ENCODE measurements at places on chromosomes 7 and 10. TPM values are rescaled to one million over a fixed set of nuclear protein-coding genes. Genes with fewer than 3 reads are reported as not detected.

The ELFN1 gene
- 1.7 TPM for total RNA-seq

The WNT8B gene
- 0.99 TPM for total RNA-seq

The FAM20C gene
- 33.8 TPM for total RNA-seq

The UCMA gene
- total RNA-seq = not detected

DNA sequence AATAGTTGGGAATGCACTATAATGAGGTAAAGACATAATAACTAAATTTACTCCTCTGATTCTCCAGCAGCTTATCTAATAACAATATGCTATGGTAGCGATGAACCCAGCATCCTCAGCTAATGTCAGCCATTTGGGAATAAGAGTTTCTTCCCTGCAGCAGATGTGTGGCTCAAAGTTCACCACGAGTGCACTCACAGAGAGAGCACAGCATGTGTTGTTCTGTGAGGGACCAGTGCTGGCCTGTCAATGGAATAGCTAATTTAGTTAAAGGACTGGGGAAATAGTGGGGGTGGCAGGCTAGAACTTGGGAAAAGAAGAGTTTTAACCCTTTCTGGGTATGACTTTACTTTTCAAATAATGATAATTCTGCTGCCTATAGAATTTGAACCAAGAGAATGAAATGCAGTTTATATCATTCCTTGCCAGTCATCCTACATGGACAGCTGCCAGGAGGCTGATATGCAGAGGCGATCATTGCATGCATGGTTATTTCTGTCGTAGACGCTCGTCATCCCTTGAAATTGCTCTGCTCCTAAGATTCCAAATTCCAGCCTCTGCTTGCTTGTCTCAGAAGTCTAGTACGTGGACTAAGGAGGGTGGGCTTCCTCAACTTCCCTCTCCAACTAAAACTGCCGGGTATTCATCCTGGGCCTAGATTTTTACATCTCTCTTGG lies 355.6 kb downstream of the RNLS start:
- DNase-seq = no peak

- no peak for DNase-seq
Observed at GRCh38 chr10:92407305-92408016, 116.5 kb downstream of the MARCHF5 start.

DNA sequence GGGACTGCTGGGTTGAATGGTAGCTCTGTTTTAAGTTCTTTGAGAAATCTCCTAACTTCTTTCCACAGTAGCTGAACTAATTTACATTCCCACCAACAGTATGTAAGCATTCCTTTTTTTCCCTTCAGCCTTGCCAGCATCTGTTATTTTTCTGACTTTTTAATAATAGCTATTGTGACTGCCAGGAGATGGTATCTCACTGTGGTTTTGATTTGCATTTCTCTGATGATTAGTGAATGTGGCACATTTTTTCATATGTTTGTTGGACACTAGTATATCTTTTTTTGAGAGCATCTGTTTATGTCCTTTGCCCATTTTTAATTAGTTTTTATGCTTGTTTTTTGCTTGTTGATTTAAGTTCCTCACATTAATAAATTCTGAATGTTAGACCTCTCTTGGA lies 990.8 kb downstream of the GATA3 start:
- no peak for DNase-seq

DNA sequence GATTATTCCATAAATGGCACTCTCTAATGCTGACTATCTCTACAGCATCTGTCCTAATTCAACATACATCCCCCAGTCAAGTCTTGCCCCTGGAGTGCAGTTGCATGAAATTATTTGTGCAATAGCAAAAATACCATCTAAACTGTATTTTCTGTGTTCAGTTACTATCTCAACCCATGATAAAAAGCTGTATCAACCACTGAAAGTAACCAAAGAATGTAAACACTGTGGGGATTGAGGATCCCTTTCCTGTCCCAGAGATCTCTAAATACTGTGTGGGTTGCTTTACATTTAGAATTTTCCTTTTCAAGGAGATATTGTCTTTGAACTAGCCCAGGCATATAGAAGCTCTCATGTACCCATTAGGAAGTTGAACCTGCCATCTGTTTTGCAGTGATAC lies 23.9 kb upstream of the DGKI start:
- no peak for DNase-seq

- DNase-seq = no peak
Observed at GRCh38 chr10:11194859-11195586, 177.4 kb downstream of the CELF2 start.

DNA sequence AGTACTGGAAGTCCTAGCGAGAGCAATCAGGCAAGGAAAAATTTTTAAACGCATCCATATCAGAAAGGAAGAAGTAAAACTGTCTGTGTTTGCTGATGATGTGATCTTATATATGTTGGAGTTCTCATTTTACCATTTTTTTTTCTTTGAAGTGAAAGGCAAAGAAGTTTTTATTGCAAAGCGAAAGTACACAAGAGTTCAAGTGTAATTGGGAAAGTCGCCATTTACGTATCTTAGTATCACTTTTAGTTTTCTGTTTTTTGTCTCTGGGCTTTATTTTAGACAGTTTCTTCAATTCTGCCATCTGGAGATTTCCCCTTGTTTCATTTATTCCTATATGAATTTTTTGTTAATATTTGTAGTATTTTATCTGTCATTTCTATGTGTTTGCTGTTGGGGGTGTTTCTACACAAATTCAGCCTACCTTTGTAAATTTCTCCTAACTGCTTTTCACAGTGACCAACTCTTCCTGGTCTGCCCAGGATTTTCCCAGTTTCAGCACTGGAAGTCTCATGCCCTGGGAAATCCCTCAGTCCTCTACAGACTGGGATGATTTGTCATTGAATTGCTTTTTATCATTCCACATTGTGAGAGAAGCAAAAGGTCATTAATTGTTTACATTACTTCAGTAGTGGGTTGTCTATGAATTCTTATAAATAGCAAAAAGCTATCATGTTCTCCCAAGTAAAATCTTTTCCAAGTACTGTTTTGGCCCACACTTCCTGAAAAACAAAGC lies 23.2 kb downstream of the BET1 start:
- no peak for DNase-seq

DNA sequence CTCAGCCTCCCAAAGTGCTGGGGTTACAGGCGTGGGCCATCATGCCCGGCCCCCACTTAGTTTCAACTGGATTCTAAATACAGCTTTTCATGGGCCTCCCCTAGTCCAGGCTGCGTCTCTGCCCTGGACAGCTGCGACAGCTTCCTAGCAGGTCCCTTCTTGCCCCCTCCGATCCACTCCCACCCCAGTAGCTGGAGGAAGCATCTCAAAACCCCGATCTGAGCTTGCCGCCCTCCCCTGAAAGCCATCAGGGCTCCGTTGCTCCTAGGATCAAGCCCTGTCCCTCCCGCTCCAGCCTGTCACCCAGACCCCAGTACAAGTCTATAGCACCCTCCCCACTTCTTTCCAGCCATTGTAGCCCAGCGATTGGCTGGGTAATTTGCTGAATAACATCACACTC lies 64.5 kb downstream of the VWA2 start:
- no peak for DNase-seq

DNA sequence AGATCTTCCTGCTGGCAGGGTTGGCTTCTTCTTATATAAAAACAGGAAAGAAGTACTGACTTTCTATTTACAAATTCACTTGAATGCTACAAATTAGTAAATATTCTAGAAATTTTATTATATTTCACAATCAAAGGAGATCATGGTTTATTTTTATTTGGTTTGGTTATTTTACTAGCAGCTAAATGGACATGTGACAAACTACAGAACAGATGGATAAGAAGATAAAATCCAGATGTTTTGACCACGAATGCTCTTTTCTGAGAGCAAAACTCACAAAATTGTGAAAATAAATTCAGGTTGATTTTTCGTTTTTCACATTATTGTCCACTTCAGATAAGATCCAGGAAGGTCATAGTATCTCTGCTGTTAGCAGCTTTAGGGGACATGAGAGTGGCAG lies 55.4 kb downstream of the CACNA2D1 start:
- DNase-seq = no peak

DNA sequence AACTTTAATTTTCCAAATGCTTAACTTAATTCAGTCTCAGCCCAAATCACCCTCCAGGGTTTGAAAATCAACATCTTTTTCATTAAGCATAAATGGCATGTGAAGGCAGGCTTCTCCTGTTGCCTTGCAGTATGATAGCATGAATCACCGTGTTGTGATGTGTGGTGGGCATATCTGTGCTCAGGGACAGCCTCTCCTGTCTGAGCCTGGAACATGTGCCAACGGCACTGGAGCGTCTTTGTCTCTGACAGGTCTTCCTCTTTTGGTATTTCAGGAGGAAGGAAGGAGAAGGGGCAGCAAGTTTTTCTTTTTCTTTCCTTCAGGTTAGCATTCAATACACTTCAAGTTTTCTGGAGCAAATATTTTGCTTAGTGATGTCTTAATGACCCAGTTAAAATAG lies 57.6 kb downstream of the LRGUK start:
- no peak for DNase-seq

DNA sequence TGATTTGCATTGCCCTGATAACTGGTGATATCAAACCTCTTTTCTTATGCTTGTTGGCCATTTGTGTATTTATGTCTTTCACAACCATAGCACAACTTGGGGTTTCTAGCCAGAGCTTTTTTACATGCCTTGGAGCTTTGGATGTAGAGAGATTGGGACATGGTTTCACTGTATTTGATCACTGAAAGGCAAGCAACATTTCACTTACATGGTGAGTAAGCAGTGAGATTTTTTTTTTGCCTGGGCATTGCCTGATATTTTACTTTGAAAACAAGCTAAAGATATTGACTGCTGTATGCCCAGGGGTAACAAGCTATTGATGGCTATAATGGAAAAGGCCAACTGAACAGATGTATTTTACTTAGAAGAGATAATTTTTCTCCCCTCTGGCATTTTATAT lies 259.0 kb downstream of the PHTF2 start:
- DNase-seq = no peak

DNA sequence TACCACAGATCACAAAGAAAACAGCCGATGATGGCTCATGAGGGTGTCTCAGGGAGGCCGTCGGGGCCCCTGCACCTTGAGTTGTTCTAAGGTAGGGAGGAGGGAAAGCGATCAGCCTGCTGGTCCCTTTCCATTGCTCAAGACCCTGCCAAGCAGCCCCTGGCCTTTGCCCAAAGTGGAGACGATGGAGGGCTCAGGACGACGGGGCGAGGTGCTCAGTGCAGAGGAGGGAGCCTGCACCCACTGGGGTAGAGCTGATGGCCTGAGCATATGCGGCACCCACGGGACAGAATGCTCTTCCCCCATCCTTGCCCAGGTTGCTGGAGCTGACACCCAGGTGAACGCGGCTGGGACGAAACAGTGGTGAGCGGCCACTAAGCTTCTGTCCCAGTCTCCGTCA lies 58.3 kb upstream of the FAM20C start:
- DNase-seq = no peak

GRCh38 chr7:38709123-38709522 lies 78.0 kb upstream of the AMPH start:
- no peak for DNase-seq

DNA sequence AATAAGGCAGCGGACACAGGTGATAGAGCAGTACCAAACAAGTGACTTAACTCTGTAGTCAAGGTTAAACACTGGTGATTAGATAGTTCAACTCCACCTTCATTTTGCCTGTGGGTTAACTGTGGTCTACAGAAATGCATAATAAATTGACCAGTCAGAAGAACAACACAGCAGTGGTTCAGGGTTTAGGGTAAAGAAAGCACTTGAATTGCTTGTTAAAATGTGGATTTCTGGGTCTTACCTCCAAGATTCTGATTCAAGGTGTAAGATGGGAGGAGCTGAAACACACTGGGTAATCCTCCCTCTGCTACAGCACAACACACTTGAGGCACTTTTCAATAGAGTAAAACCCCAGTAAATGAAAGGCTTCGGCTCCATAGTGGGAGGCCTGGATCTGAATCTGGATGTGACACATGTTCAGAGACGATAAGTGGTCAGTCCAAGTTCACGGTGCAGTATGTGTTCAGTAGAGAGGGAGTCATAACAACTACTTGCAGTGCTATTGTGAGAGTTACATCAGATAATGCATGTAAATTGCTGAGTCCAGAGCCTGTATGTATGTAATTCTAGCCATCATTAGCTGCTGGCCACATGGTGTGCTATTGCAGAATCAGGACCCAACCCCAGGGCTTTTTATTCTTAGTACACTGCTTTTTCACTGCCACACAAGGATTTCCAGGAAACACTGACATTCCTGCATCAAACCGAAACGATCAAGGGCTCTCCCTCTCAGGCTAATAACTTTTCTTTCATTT lies 141.7 kb downstream of the SORCS1 start:
- no peak for DNase-seq

GRCh38 chr10:99777918-99778714 lies 4.3 kb upstream of the ABCC2 start:
- no peak for DNase-seq

GRCh38 chr7:154947604-154948003 lies 55.3 kb downstream of the PAXIP1 start:
- no peak for DNase-seq

DNA sequence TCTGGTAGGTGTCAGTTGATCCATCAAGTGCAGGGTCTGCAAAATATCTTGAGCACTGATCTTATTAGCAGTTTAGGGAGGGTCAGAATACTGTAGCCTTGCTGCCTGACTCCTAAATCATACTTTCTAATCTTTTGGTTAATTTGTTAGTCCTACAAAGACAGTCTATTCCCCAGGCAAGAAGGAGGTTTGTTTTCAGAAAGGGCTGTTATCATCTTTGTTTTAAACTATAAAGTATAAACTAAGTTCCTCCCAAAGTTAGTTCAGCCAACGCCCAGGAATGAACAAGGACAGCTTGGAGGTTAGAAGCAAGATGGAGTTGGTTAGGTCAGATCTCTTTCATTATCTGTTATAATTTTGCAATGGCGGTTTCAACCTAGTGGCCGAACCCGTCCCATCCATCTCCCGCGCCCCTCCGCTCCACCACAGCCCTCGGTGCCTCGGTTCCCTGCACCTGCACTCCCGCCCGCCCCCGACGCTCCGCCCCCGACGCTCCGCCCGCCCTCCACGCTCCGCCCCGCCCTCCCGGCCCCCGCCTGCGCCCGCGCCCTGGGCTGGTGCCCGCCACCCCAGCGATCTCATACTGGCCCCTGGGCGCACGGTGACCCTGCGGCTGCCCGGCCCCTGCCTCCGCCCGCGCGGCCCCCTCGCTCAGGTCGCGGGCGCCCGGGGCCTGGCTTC lies at the start of gene ADCK2:
ADCK2 (plus strand) TSS at position 564 of the 681 bp plus-strand sequence. CDS start 386 bp downstream, outside the sequence.
- peak; percentile 63 for DNase-seq

- DNase-seq = no peak
Observed at GRCh38 chr10:61900829-61901792, at the start of gene ARID5B. Gene ARID5B (plus strand): TSS chr10:61901699. CDS start chr10:61901710, 11 bp downstream.

DNA sequence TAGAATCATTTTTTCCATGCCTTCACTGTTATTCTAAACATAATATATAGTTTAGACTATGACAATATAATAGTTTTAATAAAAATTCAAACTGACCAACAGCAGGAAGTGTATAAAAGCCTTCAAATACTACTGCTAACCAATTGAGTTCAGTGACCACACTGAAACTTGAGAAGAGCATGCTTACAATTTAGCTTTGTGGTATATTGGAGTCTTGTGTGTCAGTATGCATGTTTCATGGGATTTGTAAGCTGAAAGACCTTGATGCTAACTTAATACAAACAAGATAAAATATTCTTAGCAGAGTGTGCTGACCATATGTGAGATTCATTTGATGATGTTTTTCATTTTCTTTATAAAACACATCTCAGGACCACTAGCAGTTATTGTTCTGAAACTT lies 395.5 kb downstream of the SUGCT start:
- no peak for DNase-seq
